Thyroid gland (tissue), 4 donors: ENCODE measurements at places on chromosomes 1 and 21. TPM values are rescaled to one million over a fixed set of nuclear protein-coding genes. Genes with fewer than 3 reads are reported as not detected.
A peak's percentile ranks its signal among the peaks of the same experiment; 100 is the strongest.

NPPA gene
- not detected for total RNA-seq

MCM3AP gene
- 116 TPM for total RNA-seq

PLA2G5 gene
- 1.1 TPM for total RNA-seq

RHD gene
- not detected for total RNA-seq

FTCD gene
- not detected for total RNA-seq

SPRR1B gene
- not detected for total RNA-seq

GRCh38 chr1:245953876-245954660, 553.0 kb downstream of the SMYD3 start:
- H3K4me1 ChIP-seq, result peaks cover 8% of the 10 kb centered on the region
- H3K36me3 ChIP-seq, result no peaks in the 10 kb centered on the region
- H3K27me3 ChIP-seq, result no peaks in the 10 kb centered on the region
- H3K4me3 ChIP-seq, result peak overlapping the region; percentile 4

DNA sequence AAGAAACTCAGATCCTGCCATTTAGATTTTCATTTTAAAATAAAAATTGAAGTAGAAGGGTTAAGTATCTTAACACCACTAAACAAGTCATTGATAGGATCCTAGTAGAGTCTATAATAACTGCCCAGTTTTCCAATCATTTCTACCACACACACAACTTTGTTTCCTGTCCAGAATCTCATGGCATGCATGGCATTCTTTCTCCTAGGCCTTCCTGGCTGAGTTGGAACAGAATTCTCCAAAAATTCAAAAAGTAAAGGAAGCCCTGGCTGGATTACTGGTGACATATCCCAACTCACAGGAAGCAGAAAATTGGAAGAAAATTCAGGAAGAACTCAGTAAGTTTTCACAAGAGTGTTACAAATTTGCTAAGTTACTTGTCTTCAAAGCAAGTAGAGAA, 111.4 kb upstream of the BMP8A start:
- H3K4me3 ChIP-seq, result no peak overlapping the region
- H3K27me3 ChIP-seq, result no peaks in the 10 kb centered on the region
- H3K36me3 ChIP-seq, result peaks cover 27% of the 10 kb centered on the region
- no peaks in the 10 kb centered on the region for H3K4me1 ChIP-seq
- no peak overlapping the region for H3K27ac ChIP-seq

DNA sequence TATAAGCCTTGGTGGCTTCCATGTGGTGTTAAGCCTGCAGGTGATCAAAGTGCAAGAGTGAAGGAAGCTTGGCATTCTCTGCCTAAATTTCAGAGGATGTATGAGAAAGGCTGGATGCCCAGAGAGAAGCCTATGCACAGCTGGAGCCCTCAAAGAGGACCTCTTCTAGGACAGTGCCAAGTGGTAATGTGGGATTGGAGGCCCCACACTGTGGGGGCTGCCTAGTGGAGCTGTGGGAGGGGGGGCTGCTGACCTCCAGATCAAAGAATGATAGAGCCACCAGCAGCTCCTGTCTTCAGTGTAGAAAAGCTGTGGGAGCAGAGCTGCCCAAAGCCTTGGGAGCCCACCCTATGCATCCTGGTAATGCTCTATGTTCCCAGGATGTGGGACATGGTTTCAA, 1512.7 kb upstream of the TPTE start:
- DNase-seq, result no peak
- no peak overlapping the region for H3K27ac ChIP-seq
- no peaks in the 10 kb centered on the region for H3K4me1 ChIP-seq
- no peaks in the 10 kb centered on the region for H3K36me3 ChIP-seq
- H3K4me3 ChIP-seq, result no peak overlapping the region

- H3K27me3 ChIP-seq, result no peaks in the 10 kb centered on the region
- no peak overlapping the region for H3K4me3 ChIP-seq
- no peak overlapping the region for H3K27ac ChIP-seq
- H3K4me1 ChIP-seq, result no peaks in the 10 kb centered on the region
These were observed 17.8 kb downstream of the SPOCD1 start for GRCh38 chr1:31798086-31798432.

DNA sequence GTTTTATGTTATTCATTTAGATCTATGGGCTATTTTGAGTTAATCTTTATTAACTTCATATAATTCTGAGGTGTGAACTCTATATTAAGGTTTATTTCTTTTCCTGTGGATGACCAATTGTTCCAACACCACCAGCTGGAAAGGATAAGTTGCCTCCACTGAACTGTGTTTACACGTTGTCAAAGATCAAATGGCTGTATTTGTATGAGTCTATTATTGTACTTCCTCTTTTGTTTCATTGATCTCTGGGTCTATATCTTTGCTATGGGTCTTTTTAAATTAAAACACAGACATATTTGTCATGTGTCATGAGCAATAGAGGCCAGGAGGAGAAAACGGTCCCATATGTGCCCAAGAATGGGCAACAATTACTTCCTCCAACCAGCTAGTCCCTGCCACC, 5.2 kb upstream of the MAB21L3 start:
- H3K36me3 ChIP-seq, result no peaks in the 10 kb centered on the region
- no peaks in the 10 kb centered on the region for H3K27me3 ChIP-seq
- H3K4me1 ChIP-seq, result peaks cover 3% of the 10 kb centered on the region
- no peak overlapping the region for H3K4me3 ChIP-seq

- no peaks in the 10 kb centered on the region for H3K36me3 ChIP-seq
- no peak overlapping the region for H3K27ac ChIP-seq
- H3K4me1 ChIP-seq, result no peaks in the 10 kb centered on the region
These were observed 29.1 kb downstream of the EVI5 start for GRCh38 chr1:92755541-92756461.

- peaks cover 6% of the 10 kb centered on the region for H3K4me1 ChIP-seq
- peak overlapping the region; percentile 85 for H3K27ac ChIP-seq
- DNase-seq, result no peak
- no peaks in the 10 kb centered on the region for H3K36me3 ChIP-seq
- H3K4me3 ChIP-seq, result peak overlapping the region; percentile 37
These were observed 318 bp downstream of the ALDH4A1 start for GRCh38 chr1:18901952-18902522.

- H3K27me3 ChIP-seq, result no peaks in the 10 kb centered on the region
- H3K27ac ChIP-seq, result no peak overlapping the region
- no peak overlapping the region for H3K4me3 ChIP-seq
- no peaks in the 10 kb centered on the region for H3K4me1 ChIP-seq
- DNase-seq, result no peak
- H3K36me3 ChIP-seq, result peaks cover 56% of the 10 kb centered on the region
These were observed 8.3 kb downstream of the HMGCL start for GRCh38 chr1:23816906-23817305.

GRCh38 chr1:87648323-87649119, 319.8 kb downstream of the LMO4 start:
- H3K27me3 ChIP-seq, result no peaks in the 10 kb centered on the region
- H3K27ac ChIP-seq, result no peak overlapping the region
- no peak for DNase-seq
- H3K36me3 ChIP-seq, result no peaks in the 10 kb centered on the region
- peaks cover 19% of the 10 kb centered on the region for H3K4me1 ChIP-seq

DNA sequence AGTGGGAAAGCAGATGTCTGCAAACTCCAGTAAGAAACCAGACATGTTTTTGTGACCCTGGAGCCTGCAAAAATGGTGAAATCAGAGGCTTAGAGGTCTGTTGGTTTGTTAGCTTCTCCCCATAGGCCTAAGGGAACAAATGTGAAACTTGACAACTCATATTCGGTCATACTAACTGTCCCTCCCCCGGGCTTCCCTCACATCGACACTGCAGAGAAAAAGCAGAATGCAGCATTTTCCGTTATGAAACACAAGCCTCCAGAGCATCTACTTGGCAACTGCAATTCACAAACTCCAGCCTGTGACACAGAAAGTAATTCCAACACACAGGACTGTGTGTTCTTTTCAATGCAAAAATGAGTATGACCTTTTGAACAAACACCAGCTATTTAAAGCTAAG, 3.7 kb downstream of the KCNA2 start:
- H3K36me3 ChIP-seq, result no peaks in the 10 kb centered on the region
- H3K4me1 ChIP-seq, result peaks cover 8% of the 10 kb centered on the region
- no peaks in the 10 kb centered on the region for H3K27me3 ChIP-seq
- no peak overlapping the region for H3K4me3 ChIP-seq
- no peak for DNase-seq

DNA sequence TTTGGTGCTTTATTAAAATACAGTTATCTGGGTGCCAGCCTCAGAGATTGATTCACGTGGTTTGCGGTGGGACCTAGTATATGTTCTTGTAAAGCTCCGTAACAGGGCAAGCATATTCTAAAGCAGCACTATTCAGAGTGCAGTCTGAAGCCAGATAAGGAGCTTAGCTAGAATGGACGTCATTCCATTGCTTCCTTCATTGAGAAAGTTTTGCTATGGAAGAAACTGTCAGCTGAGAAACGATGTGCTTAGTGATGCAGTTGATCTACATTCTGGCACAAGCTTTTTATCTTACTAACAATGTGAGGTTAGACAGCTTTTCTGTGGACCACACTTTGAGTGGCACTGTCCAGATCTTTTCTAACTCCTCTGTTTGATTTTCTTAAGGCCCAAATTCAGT, 26.2 kb downstream of the SLC44A3 start:
- H3K4me1 ChIP-seq, result no peaks in the 10 kb centered on the region
- no peak overlapping the region for H3K27ac ChIP-seq
- H3K4me3 ChIP-seq, result no peak overlapping the region
- H3K27me3 ChIP-seq, result no peaks in the 10 kb centered on the region
- no peaks in the 10 kb centered on the region for H3K36me3 ChIP-seq

- H3K4me3 ChIP-seq, result no peak overlapping the region
- H3K27ac ChIP-seq, result no peak overlapping the region
- no peak for DNase-seq
- H3K36me3 ChIP-seq, result no peaks in the 10 kb centered on the region
- peaks cover 14% of the 10 kb centered on the region for H3K4me1 ChIP-seq
- no peaks in the 10 kb centered on the region for H3K27me3 ChIP-seq
These were observed 3.0 kb downstream of the RASSF5 start for GRCh38 chr1:206510371-206510770.

- H3K4me3 ChIP-seq, result no peak overlapping the region
- no peaks in the 10 kb centered on the region for H3K36me3 ChIP-seq
- no peaks in the 10 kb centered on the region for H3K27me3 ChIP-seq
- H3K4me1 ChIP-seq, result no peaks in the 10 kb centered on the region
- no peak overlapping the region for H3K27ac ChIP-seq
These were observed 222.7 kb upstream of the PTBP2 start for GRCh38 chr1:96498744-96499340.

DNA sequence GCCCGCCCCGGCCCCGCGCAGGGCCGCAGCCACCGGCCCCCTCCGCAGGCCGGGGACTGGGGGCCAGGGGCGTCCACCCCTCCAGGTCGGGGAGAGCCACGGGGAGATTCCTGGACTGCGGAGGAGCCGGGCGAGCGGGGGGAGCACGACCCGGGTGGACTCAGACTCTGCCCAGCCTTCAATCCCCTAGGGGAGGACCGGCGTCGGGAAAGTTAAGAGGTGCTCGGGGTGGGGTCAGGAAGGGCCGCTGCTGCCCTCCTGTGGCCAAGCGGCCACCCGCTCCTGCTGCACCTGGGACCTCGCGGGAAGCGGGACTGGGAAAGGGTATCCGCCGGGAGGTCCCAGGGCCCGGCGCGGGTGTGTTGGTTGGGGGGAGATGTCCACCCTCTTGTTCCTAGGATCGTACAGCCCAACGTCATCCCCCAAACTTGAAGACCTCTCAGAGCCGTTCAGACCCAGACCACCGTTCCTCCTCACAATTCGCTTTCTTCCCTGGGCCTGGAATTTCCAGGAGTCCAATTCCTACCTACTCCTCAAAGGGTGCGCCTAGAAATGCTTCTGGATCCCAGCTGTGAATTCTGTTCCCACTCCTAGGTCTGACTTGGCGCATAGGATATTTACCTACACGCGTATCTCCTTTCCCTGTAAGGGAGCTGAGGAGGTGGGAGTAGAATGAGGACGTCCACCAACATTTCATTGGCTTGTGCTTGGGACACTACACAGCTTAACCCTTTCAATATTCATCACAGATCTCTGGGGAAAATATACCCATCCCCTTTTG, 484 bp upstream of the RHOC start:
- peaks cover 2% of the 10 kb centered on the region for H3K36me3 ChIP-seq
- no peaks in the 10 kb centered on the region for H3K27me3 ChIP-seq
- peak overlapping the region; percentile 95 for H3K27ac ChIP-seq
- H3K4me3 ChIP-seq, result peak overlapping the region; percentile 87

DNA sequence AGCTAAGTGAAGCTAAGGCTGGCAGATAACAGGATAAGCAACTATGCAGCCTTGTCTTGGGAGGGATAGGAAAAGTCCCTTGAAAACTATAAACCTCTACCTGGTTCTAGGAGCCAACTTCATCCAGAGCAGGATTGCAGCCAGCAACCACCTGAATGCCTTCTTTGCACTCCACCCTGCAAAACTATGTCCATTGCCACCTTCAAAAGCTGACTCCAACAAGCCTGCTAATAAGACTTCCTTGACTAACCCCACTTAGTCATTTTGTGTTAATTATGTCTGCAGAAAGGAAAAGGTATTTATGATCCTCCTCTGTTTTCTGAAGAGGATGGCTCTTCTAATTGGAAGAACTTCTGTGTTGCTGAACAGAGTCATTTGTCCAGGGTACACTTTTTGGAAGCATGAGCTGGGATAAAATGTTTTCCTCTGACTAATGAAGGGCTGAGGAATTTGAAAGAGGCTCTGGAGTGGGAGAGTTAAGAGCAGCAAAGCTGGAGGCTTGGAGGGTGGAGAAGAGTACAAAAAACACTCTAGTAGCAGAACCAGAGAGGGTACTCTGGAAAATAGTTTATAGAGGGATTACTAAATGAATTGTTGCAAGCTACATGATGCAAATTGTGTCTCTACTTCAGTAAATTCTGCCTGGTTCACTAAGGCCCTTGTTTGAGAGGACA, 9.6 kb upstream of the RIMKLA start:
- peaks cover 8% of the 10 kb centered on the region for H3K4me1 ChIP-seq
- DNase-seq, result peak; percentile 29
- no peak overlapping the region for H3K27ac ChIP-seq
- no peaks in the 10 kb centered on the region for H3K36me3 ChIP-seq

DNA sequence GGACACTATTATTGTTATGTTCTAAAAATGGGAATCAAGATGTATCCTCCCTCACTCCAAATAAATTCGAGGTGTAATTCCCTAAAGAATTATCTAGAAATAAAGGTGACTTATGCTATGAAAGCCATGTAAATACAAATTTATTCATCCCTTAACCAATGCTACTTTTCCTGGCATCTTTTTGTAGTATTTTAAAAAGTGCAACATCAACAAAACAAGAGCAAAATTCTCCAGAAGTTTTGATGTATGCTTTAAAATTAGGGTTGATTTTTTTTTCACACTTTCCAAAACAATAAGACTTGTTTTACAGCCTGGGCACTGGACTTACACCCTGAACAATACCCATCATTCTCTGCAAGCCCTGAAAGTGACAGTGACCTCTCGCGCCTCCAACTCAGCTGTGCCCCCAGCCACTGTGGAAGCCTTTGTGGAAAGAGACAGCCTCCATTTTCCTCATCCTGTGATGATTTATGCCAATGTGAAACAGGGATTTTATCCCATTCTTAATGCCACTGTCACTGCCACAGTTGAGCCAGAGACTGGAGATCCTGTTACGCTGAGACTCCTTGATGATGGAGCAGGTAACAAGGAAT, 21.4 kb upstream of the CLCA1 start:
- no peak for DNase-seq
- no peak overlapping the region for H3K27ac ChIP-seq
- no peaks in the 10 kb centered on the region for H3K36me3 ChIP-seq
